RWPE2 (cell line): ENCODE measurements at places on chromosomes 11 and 22.

DNA sequence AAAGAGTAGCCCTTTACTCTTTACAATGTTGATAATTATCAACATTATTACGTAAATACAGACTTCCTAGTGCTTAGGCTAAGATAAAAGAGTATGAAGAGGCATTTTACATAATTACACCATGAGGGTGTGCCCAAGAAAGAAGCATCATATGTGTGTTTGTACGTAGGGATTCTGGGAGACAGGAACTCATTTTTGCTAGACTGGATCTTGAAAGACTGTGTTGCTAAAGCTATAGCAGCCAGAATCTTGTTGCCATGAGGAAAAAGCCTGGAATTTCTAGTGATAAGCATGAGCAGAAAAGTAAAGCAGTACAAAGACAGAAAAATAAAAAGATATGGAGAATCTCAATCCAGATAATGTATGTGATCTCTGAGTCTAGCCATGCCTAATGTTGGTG lies 72.1 kb downstream of the JRKL start:
- H3K4me1 ChIP-seq: peaks cover 3% of the 10 kb centered on the region
- no peaks in the 10 kb centered on the region for H3K36me3 ChIP-seq
- peaks cover 4% of the 10 kb centered on the region for H3K27me3 ChIP-seq
- DNase-seq: no peak
- H3K4me3 ChIP-seq: no peak overlapping the region

DNA sequence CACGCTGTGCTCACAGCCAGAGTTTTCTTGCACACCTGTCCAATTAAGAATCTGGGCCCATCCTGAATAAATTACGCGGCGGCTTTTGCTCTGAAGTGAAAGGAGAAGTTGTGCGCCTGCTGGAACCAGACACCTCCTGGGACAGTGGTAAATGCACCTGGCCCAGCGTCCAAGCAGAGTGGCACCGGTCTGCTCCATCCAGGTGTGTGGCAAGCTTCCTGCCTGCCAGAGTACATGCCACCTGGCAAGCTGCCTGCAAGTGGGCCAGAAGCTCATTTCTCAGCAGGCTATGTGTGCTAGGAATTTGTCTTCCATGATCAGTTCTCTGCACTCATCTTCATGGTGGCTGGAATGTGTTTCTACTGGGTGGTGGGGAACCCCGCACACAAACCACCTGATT lies 660.6 kb downstream of the ETS1 start:
- H3K4me1 ChIP-seq: no peaks in the 10 kb centered on the region
- no peak for DNase-seq
- H3K27me3 ChIP-seq: no peaks in the 10 kb centered on the region
- H3K36me3 ChIP-seq: no peaks in the 10 kb centered on the region
- no peak overlapping the region for H3K27ac ChIP-seq
- no peak overlapping the region for H3K4me3 ChIP-seq

DNA sequence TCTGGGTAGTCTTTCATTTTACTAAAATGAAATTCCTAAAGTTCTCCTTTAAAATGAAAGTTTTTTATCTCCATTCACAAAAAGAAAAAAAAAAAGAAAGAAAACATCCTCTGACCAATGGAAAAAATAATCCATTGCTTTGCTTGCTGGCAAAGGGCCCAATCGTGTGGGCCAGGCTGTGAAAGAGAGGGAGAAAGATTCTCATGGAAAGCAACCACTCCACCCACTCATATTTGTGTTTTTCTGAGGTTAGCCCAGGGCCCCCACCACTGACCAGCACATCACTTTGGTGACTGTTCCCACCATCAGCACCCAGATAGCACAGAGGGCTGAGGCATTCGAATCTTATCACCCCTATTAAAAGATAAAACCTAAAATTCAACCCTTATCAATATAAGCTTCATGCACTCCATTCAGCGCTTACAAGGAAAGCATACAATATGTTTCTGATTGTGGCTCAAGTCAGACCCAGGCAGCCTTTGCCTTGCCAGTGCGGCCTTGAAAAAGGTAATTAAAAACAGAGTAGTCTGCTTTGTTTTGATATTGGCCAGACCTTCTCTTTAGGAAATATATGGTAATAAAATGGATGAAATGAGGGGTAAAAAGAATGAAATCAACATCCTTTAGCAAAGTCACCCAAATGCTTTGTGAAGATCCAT lies 192.8 kb downstream of the ETS1 start:
- H3K36me3 ChIP-seq: no peaks in the 10 kb centered on the region
- H3K27ac ChIP-seq: no peak overlapping the region
- H3K4me3 ChIP-seq: no peak overlapping the region
- H3K27me3 ChIP-seq: no peaks in the 10 kb centered on the region
- peaks cover 10% of the 10 kb centered on the region for H3K4me1 ChIP-seq
- DNase-seq: no peak

- peak overlapping the region; percentile 61 for H3K27ac ChIP-seq
- 0 out of 2 replicates have a peak, but pooled peaks cover 6% of the 10 kb centered on the region for H3K36me3 ChIP-seq
- DNase-seq: peak; percentile 88
- peaks cover 21% of the 10 kb centered on the region for H3K4me1 ChIP-seq
Observed at GRCh38 chr11:66891851-66892660, 35.2 kb downstream of the LRFN4 start.

DNA sequence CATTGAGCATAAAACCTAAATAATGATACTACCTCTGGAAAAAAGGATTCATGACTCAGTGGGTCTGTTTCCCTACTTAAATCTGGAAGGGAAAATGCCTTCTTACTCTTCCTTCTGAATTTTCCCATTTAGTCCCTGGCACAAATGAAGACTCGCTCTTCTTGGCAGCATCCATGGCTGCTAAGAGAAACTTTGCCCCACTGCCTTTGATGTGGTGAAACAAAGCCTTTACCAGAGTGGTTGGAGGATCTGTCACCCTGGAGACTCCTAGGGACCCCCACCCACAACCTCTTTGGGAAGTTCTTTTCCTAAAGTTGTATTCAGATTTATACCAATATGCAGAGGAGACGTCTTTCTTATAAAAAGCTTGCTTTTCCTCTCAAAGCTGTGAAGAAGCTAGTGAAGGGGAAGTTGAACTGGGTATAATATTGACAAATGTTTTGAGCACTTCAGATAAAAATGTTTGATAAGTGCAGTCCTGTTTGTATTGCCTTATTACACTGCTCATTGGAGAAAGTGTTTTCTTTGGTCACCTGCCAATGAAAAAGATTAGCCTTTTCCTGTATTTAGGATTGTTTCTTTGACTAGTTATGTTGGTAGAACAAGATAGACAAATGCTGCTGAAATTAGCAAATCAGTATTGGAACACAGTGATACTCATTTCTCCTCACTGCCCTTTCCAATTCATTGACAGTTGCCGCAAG lies 77.3 kb downstream of the ARFGAP2 start:
- no peaks in the 10 kb centered on the region for H3K4me1 ChIP-seq
- H3K27me3 ChIP-seq: no peaks in the 10 kb centered on the region
- no peak overlapping the region for H3K27ac ChIP-seq
- H3K4me3 ChIP-seq: no peak overlapping the region
- H3K36me3 ChIP-seq: no peaks in the 10 kb centered on the region
- DNase-seq: no peak

- no peaks in the 10 kb centered on the region for H3K4me1 ChIP-seq
- H3K36me3 ChIP-seq: no peaks in the 10 kb centered on the region
- H3K4me3 ChIP-seq: no peak overlapping the region
- no peaks in the 10 kb centered on the region for H3K27me3 ChIP-seq
- DNase-seq: no peak
Observed at GRCh38 chr11:77029829-77030228, 4.4 kb upstream of the B3GNT6 start.

GRCh38 chr11:78044706-78045105 lies 19.0 kb upstream of the THRSP start:
- no peak overlapping the region for H3K4me3 ChIP-seq
- H3K27me3 ChIP-seq: no peaks in the 10 kb centered on the region
- peaks cover 13% of the 10 kb centered on the region for H3K4me1 ChIP-seq
- no peaks in the 10 kb centered on the region for H3K36me3 ChIP-seq
- DNase-seq: no peak

- no peak overlapping the region for H3K27ac ChIP-seq
- H3K36me3 ChIP-seq: no peaks in the 10 kb centered on the region
- no peaks in the 10 kb centered on the region for H3K27me3 ChIP-seq
- no peaks in the 10 kb centered on the region for H3K4me1 ChIP-seq
- no peak for DNase-seq
Observed at GRCh38 chr11:15148169-15148568, 33.4 kb downstream of the INSC start.

DNA sequence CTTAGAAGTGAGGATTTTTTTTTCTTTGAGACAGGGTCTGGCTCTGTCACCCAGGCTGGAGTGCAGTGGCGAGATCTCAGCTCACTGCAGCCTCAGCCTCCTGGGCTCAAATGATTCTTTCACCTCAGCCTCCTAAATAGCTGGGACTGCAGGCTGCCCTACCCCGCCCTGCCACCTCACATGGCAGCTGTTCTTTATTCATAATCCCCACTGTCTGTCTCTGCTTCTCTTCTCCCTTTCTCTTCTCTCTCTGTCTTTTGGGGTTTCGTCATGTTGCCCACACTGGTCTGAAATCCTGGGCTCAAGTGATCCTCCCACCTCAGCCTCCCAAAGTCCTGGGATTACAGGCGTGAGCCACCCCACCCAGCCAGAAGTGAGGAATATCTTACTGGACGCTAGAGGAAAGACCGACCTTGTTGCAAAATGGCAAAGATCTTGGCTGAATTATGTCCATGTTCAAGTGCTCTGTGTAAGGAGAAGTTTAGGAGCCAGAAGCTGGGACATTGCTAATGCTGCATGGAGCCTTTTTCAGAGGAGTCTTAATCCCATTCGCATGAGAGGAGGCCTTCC lies 21.9 kb downstream of the KRTAP5-5 start:
- H3K36me3 ChIP-seq: no peaks in the 10 kb centered on the region

- peaks cover 57% of the 10 kb centered on the region for H3K36me3 ChIP-seq
- H3K27me3 ChIP-seq: no peaks in the 10 kb centered on the region
- peak overlapping the region; percentile 99 for H3K27ac ChIP-seq
- H3K4me3 ChIP-seq: peak overlapping the region; percentile 59
Observed at GRCh38 chr22:30423301-30423958, 2.1 kb upstream of the MTFP1 start.

DNA sequence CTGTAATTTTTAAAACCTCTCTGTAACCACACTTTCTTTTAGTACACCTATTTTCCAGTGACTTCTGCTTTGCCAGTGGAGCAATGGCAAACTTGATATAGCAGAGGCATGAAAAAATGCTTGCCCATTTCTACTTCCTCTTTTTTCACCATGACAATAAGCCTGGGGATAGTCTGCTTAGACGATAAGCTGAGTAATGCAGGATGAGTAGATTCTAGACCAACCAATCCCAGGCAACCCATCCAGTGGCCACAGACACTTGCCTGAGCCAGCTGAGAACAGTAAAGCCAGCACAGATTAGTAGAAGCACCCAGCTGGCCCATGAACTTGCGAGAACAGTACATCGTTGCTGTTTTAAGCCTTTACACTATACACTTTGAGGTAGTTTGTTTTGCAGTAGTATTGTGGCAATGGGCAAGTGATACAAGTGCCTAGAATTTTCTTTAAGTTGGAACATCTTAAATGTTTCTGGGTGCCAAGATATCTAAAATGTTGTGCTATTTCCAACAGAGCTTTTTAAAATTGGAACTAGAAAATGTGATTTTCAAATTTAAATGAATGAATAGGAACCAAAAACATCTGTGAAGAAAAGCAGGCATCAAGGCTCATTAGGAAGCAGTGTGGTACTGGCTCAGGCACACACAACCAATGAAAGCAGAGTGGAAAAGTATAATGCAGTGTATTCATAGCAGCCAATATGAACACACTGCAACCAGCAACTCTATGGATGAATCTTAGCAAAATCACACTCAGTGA lies 37.7 kb downstream of the DDI1 start:
- DNase-seq: no peak
- no peaks in the 10 kb centered on the region for H3K36me3 ChIP-seq
- H3K4me1 ChIP-seq: peaks cover 26% of the 10 kb centered on the region
- no peak overlapping the region for H3K4me3 ChIP-seq
- H3K27ac ChIP-seq: no peak overlapping the region
- no peaks in the 10 kb centered on the region for H3K27me3 ChIP-seq

DNA sequence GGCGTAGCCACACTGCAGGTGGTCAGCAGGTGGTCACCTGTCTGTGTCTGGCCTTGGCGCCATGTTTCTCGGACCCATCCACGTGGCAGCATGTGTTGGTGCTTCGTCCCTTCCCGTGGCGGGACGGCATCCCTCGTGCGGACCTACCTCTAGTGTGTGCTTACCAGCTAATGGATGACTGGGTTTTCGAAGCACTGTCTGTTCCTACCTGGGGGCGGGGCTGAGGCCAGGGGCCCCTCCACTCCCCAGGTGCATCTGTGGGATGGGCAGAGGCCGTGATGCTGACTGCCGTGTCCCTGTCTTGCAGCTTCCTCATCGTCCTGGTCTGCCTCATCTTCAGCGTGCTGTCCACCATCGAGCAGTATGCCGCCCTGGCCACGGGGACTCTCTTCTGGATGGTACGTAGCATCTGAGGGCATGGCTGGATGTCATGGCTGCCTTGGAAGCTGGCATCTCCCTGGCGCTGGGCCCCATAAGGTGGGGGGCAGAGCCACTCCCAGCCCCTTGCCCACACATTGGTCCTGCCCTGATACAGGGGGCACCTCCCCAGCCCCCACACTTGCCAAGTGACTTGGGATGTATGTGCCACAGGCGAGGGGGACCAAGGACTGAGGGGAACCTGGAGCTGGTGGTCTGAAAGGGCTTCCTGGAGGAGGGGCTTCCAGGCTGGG lies 82.9 kb downstream of the KCNQ1 start:
- no peak overlapping the region for H3K4me3 ChIP-seq
- DNase-seq: peak; percentile 47
- no peak overlapping the region for H3K27ac ChIP-seq
- H3K27me3 ChIP-seq: no peaks in the 10 kb centered on the region

- H3K27me3 ChIP-seq: no peaks in the 10 kb centered on the region
- DNase-seq: no peak
- no peaks in the 10 kb centered on the region for H3K36me3 ChIP-seq
- no peaks in the 10 kb centered on the region for H3K4me1 ChIP-seq
- H3K4me3 ChIP-seq: no peak overlapping the region
Observed at GRCh38 chr11:76114238-76114637, 92.1 kb downstream of the WNT11 start.

DNA sequence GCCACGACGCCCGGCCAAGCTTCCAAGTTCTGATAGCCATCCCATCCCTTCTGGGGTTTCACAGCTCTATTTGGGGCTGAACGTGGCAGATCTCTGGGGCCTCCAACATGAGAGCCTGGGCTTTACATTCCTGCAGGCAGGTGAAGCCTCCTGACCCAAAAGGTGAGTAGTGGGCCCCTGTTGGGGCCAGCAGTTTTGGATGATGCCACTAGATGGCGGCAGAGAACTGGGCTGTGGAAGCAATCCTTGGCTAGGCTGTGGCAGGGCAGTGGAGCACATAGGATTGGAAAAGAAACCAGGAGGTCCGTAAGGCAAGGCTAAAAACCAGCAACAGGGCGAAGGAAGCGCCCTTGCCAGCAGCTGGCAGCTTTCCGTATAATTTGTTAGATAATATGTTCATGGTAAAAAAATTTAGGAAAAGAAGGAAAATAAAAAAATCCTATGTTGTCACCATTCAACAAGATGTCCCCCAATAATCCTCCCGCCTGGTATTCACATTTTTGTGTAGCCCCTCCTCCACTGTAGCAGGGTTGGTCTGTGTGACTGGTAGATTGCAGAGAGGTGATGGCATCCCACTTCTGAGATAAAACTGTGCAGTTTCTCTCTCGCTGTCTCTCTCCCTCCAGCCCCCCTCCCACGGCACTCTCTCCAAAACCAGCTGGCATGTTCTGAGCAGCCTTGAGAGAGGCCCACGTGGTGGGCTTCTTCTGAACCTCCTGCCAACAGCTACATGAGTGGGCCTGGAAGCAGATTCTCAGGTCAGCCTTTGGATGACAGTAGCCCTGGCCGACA lies 43.6 kb upstream of the OR4B1 start:
- H3K4me3 ChIP-seq: no peak overlapping the region
- no peaks in the 10 kb centered on the region for H3K36me3 ChIP-seq
- no peak for DNase-seq
- H3K4me1 ChIP-seq: no peaks in the 10 kb centered on the region
- H3K27me3 ChIP-seq: no peaks in the 10 kb centered on the region
- H3K27ac ChIP-seq: no peak overlapping the region
